Right ventricle myocardium superior (tissue), 1 donor: ENCODE measurements at places on chromosomes 7 and 10. TPM values are rescaled to one million over a fixed set of nuclear protein-coding genes. Genes with fewer than 3 reads are reported as not detected.
A peak's percentile ranks its signal among the peaks of the same experiment; 100 is the strongest.

DNA sequence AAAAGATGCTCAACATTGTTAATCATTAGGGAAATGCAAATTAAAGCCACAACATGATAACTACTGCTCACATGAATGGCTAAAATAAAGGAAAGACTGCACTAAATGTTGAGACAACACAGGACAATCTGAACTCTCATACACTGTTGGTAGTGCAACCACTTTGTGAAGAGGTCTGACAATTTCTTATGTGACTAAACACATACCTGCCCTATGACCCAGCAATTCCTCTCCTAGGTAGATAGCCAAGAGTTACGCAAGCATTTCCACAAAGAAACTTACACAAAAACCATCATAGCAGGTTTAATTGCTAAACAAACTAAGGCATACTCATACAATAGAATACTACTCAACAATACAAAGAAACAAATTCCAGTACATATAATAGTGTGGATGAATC, 41.8 kb upstream of the HERPUD2 start:
- DNase-seq = no peak

GRCh38 chr7:137611606-137612005, 235.2 kb downstream of the DGKI start:
- DNase-seq = no peak

DNA sequence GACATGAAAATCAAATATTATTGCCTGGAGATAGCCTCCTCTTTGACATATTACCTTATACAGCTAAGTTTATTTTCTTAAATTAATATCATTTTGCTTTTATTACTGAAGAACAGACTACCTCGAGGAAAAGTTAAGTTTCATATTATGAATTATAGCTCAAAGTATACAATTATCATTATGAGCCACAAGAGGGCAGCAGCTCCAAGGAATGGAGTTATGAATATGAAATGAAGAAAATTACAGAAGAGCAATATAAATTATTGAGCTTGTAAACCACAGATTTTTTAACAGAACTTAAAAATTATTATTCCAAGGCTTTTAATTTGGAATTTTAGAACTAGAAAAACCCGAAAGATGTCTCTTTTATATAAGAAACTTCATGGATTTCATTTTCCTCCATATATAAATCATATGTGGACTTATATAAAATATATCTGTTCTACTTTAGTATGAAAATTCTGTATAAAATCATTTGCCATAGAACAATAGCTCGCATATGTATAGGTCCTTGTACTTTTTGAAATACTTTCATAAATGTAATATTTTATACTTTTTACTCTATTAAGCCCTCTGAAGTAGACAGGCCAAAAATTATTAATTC, 40.1 kb downstream of the IQUB start:
- DNase-seq = no peak

DNA sequence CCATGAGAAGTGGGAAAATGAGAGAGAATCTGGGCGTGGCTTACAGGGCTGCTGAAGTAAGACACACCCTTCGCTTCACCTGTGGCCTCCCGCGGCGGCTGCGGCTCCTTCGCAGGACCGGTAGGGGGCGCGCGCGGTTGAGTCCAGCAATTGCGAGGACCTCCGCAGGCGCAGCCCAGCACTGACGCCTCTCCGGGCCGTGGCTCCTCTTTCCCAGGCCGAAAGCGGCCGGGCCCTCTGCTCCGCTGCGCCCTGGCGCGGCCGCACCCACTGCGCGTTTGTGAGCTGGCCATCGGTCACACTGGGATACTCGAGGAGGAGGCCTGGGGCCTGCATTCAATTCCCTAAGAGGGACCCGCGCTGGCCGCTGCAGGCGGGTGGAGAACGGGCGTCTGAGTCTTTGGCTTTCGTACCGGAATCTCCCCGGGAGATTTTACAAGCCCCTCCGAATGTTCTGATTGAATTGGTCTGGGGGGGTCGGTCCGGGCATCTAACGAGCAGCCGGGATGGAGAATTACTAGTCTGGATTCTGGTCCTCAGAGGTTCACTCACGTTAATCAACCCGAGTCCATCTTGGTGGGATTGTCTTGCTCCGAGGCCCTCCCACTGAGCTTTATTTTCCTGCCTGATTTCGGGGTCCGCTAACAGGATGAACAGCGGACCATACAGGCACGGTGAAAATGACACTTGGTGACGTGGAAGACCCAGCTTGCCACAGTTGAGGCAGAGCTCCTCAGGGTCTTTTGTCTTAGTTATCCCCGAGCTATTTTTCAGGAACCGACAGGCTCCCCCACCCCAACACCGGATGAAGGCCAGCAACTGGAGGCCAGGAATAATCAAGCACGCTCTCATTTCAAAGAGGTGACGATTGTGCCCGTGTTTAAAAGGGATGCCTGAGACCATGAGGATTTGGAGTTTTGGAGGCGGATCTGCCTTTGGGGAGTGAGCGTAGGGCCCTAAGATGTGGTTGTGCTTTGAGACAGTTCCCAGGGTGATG, at the start of gene LRRD1:
LRRD1 (minus strand) TSS at position 215 of the 997 bp plus-strand sequence. CDS start 13,940 bp downstream, outside the sequence.
- DNase-seq = peak; percentile 93

- DNase-seq = no peak
Measured at GRCh38 chr10:112844681-112845544, 105.1 kb upstream of the TCF7L2 start.

- no peak for DNase-seq
Measured at GRCh38 chr7:149764481-149765398, 8.6 kb downstream of the ZNF467 start.

DNA sequence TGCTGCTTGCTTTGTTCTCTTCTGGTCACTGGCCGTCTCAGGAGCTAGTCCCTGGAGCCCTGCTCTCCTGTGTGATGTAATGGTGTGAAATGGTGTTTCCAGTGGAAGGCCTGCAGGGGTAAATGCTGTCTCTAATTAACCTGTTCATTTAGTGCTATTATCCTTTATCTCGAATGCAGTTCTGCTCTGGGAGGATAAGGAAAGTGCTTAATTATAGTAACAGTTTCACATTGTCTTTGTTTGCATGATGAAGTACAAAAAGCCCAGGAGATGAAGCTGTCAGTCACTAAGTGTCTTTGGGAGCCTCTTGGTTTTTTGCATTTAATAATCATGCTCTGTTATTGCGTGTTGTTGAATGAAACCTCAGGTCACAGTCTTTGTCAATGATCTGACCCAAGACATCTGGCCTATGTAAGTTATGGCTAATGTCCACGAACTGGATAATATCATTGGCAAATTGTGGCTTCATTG, 755.3 kb upstream of the GALNT17 start:
- DNase-seq = no peak

GRCh38 chr10:92387289-92387940, 96.4 kb downstream of the MARCHF5 start:
- no peak for DNase-seq

- no peak for DNase-seq
Measured at GRCh38 chr10:32540691-32541470, 94.9 kb downstream of the CCDC7 start.

GRCh38 chr10:102859911-102860310, 5.9 kb downstream of the BORCS7 start:
- DNase-seq = no peak

GRCh38 chr7:100983451-100984187, 14.3 kb downstream of the MUC12 start:
- DNase-seq = no peak

GRCh38 chr10:27742195-27743011, 3.2 kb downstream of the MKX start:
- DNase-seq = peak; percentile 87

GRCh38 chr7:87027900-87028299, 31.6 kb downstream of the ELAPOR2 start:
- no peak for DNase-seq

- no peak for DNase-seq
Measured at GRCh38 chr10:60350400-60350799, 39.3 kb downstream of the ANK3 start.

GRCh38 chr7:81833401-81833800, 63.6 kb upstream of the HGF start:
- no peak for DNase-seq

- DNase-seq = no peak
Measured at GRCh38 chr10:122213766-122214165, 57.3 kb upstream of the BTBD16 start.

- no peak for DNase-seq
Measured at GRCh38 chr7:94178230-94178629, 174.1 kb upstream of the BET1 start.

DNA sequence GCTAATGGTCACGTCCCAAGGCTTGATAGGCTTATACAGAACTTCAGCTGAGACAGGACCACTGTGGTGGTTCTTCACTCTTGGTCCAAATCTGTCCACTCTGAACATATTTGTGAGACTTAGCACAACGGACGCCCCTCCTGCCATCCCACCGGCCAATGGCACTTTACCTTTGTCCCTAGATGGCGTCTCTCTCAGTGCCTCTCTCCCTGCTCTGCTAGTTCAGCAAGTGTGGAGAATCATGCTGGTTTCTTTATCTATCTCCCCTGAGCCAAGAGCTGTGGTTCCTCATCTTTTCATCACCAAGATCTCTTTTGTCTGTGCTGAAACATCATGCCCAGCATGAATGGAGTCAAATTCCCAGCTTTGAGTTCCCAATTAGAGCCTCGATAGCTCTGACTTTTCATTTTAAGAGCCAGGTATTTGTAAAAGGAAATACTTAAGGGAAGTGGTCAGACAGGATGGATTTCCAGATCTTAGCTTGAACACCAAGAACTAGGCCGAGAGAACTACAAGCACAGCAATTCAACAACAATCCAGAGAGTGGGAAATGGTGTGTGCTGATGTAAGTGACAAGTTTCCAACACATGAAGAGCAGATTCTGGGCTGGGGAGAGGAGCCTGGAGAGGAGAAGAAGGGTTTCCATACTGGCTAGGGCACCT, 69.5 kb downstream of the ZNF800 start:
- DNase-seq = no peak

DNA sequence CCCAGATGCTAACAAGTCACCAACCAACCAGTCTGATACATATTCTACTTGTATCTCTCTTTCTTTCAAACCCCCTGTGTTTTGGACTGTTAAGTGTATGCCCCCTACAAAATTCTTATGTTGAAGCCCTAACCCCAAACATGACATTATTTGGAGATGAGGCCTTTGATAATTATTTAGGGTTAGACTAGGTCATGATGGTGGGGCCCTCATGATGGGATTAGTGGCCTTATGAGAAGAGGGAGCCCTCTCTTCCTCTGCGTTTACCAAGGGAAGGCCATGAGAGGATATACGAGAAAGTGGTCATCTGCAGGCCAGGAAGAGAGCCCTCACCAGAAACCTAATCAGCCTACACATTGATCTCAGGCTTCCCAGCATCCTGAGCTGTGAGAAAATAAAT, 2.5 kb downstream of the RAPGEF5 start:
- no peak for DNase-seq

- DNase-seq = no peak
Measured at GRCh38 chr7:142890874-142891485, 5.4 kb upstream of the TRPV6 start.

DNA sequence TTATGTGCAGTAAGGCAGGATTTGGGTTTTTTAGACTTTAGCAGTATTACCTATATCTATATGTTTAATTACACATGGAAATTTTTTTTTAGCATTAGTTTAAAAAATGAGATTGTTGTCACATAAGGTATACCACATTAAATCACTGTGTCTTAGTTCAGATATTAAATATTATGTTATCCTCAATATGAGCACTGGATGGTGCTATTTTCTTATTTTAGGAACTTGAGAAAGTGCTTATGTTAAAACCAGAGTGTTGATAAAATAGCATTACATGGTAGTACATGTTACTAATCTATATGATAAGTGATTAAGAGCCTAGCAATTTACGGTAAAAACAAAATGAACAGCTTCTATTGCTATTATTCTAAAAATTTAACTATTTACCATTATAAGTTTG, 28.8 kb downstream of the MIOS start:
- no peak for DNase-seq

- DNase-seq = peak; percentile 99
Measured at GRCh38 chr7:56051339-56052191, at the start of the genes CCT6A and PSPH. CCT6A (plus strand) TSS chr7:56051765; CDS start chr7:56051849, 84 bp downstream. PSPH (minus strand) TSS chr7:56051444; CDS start chr7:56021212, 30,232 bp downstream.

DNA sequence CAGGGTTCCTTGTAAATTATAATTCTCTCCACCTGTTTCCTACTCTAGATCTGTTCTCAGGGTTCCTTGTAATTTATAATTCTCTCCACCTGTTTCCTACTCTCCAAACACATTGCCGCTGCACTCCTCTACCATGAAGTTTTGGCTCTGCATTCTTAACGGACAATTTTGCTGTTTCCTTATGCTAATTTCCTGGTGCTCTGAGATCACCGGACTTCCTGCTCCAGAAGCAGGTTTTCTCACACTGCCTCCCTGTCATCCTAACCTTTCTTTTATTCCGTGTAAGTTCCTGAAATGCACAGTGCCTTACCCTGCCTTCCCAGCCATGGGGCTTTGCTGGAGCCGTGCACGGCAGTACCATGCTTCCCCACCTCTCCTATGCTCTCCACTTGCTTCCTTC, 256.8 kb downstream of the PLXNA4 start:
- no peak for DNase-seq

DNA sequence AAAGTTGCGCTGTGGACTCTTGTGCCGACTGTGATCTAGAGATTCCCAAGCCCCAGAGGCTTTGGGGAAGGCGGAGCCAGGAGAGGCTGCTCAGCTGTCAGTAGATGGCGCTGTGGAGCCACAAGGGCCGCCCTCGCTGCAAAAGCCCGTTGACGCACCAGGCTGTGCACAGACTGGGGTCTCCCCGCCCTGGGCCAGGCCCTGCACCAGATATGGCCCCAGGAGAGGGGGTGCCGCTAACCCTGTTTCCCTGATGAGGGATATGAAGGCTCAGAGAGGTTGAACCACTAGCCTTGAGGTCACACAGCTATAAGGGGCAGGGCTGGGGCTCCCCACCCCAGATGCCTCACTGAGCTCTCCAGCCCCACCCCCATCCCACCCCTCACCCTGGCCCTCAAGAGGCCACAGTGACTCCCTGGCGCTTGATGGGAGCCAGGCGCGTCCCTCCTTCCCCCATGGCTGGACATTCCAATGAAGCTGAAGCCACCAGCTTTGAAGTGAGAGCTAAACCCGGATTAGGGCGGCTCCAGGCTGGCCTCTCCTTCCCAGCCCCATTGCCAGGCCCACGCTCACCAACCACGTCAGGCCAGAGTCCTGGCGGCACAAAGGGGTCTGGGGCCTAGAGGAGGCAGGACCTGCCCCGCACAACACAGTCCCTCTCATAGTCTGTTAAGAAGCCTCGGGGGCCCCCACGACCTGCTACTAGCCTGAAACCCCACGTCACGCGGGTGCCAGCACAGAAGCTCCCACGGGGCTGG, 26.4 kb downstream of the MYL10 start:
- DNase-seq = peak; percentile 84

GRCh38 chr10:119602241-119603095, 5.7 kb upstream of the TIAL1 start:
- DNase-seq = no peak

PDE1C gene
- 181 TPM for total RNA-seq

TYW1B gene
- total RNA-seq = 3.1 TPM

CALML3 gene
- not detected for total RNA-seq

TUBAL3 gene
- 0.11 TPM for total RNA-seq

GIMAP6 gene
- 29.9 TPM for total RNA-seq

UTF1 gene
- total RNA-seq = not detected

GET4 gene
- 20.6 TPM for total RNA-seq

KCNH2 gene
- 88.9 TPM for total RNA-seq

BAMBI gene
- total RNA-seq = 13.2 TPM

FAM131B gene
- 0.59 TPM for total RNA-seq

MPP7 gene
- total RNA-seq = 14.0 TPM

TMEM178B gene
- total RNA-seq = 35.4 TPM

NRBF2 gene
- 7.7 TPM for total RNA-seq

FAM180A gene
- 5.9 TPM for total RNA-seq

CPN1 gene
- total RNA-seq = not detected
